ENCODE measurements at places on chromosomes 2 and 18.

DNA sequence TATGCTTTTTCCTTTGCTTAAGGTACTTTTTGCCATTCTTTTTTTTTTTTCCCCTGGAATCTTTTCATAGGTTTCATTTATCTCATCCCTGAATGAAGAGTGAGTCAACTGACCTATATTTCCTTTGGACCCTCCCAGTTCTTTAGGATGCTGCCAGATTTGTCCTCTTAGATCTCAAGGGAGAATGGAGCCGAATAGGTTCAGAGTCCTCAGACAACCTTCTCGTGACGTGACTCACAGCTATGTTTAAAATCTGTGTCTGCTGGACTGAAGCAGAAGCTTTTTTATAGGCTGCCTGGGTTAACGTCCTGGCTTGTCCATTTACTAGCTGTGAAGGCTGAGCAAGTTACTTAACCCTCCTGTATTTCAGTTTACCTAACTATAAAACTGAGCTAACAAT lies 358.6 kb downstream of the DLGAP1 start:
- no peak for DNase-seq

DNA sequence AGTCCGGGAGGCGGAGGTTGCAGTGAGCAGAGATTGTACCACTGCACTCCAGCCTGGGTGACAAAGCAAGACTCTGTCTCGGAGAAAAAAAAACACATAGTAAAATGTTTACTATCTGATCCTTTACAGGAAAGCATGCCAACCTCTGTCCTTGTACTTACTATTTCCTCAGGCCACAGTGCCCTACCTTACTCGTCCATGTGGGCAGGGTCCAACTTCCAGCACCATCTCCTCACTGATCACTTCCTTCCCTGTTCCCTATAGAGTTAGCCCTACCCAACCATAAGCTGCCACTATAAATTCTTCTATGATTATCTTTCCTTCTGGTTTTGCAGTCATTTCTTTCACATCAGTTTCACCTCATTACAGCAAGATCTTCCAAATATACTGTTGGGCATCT lies 136.2 kb downstream of the MYO5B start:
- DNase-seq, result no peak

DNA sequence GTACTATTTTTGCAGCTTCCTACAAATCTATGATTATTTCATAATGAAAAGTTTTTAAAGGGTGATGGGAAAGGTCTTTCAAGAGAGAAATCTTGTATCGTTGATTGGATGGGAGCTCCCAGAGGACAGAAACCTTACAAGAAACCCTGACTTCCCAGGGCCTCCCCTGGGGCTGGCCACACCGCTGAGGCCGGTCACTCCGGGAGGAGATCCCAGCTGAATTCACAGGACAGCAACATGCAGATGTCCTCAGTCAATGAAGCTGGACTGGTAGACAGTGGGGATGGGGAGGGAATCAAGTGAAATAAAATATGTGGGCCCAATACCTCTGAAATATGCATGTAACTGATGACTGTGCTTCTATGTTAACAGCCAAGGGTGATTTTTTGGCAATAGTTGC lies 135.6 kb downstream of the TFCP2L1 start:
- DNase-seq, result no peak

DNA sequence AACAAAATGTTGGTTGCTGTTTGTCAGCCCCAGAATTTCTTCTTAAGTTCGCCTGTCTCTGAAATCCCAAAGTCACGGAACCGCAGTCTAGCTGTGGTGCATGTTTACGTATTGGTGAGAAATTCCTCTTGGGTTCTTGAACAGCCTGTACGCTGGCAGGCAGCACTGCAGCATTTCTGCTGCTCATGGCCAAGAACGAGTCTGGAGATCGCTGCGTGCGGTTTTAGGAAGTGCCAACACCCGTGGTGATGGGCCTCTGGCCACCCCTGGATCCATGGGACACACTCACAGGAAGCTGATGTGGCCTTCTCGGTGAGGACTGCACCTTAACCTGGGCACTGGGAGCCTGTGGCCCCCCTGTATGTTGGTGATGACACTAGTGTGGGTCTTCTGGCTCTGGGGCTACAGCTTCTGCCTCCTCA lies 23.7 kb downstream of the ASB1 start:
- no peak for DNase-seq

DNA sequence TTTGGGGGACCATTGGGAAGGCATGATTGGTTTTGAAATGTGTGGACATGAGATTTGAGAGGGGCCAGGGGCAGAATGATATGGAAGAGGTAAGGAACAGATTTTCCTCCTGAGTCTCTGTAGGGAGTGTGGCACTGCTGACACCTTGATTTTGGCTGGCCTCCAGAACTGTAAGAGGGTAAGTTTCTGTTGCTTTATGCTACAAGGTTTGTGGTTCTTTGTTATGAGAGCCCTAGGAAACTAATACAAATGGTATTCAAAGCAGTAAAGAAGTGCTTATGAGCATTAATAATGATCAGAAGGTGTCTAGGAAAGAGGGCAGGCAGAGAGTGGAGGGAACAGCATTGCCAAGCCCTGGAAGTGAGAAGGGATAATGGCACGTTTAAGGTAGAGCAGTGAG lies 574.3 kb upstream of the NXPH2 start:
- DNase-seq, result no peak

DNA sequence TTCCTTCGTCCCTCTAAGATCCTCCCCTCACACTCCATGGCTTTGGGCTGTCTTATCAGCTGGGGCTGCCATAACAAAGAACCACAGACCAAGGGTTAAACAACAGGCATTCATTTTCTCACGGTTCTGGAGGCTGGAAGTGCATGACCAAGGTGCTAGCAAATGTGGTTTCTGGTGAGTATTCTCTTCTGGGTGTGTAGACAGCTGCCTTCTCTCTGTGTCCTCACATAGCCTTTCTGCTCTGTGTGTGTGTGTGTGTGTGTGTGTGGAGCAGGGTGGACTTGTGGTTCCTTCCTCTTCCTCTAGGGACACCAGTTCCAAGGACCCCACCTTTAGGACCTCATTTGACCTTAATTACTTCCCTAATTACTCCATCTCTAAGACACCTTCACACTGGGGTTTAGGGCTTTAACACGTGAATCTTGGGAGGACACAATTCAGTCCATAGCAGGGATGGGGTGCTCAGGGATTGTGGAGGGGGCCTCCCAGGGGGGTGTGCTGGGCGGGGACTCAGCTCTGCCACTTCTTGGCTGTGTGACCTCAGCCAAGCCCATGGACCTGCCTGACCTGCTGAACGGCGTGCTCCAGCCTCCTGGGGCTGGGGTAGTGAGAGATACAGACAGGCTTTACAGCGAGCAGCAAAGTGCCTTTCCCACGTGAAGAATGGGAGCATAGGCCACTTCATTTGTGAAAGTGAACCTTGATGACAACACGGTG lies 38.0 kb downstream of the ACKR3 start:
- no peak for DNase-seq

- no peak for DNase-seq
Observed at GRCh38 chr2:134583997-134584520, 134.7 kb downstream of the TMEM163 start.

DNA sequence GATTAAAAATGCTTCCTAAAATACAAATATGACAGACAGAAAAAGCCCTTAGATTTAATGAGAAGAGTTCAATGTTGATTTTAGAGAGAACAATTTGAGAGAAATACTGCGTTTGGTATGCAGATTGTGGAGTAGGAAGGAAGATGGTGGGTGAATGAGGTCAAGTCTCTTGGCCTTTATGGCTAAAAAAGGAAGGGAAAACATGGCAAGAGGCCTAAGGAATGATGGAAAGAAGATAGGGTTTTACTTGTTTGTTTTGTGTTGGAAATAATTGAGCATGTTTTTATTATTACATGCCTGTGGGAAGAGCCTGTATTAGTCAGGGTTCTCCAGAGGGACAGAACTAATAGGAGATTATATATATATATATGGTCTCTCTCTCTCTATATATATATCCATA lies 318.1 kb downstream of the TRIB2 start:
- no peak for DNase-seq

DNA sequence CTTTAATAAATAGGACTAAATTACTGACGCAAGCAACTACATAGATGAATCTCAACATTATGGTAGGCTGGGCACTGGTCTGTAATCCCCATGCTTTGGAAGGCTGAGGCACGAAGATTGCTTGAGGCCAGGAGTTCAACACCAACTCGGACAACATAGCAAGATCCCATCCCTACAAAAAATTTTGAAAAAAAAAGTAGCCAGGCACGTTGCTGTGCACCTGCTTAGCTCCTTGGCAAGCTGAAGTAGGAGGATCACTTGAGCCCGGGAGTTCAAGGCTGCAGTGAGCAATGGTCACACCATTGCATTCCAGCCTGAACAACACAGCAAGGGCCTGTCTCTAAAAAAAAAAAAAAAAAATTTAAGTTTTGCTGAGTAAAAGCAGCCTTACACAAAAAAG lies 43.4 kb upstream of the VIT start:
- DNase-seq, result no peak

DNA sequence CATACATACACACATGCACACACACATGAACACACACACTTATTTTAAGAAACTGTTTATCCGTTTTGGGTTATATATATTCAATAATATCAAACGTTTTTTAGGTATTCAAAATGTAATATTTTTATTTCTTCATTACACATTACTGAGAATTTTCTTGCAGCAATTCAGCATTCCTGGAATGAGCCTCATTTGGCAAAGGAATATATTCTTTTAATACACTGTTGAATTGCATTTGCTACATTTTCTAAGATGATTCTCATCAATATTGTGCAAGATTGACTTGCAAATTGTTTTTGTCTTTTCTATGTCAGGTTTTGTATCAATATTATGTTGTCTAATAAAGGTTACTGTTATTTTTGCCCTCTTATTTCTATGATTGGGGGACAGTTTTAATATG lies 276.1 kb upstream of the CYP26B1 start:
- no peak for DNase-seq

- DNase-seq, result no peak
Observed at GRCh38 chr18:49071317-49071716, 120.6 kb upstream of the SMAD7 start.

- no peak for DNase-seq
Observed at GRCh38 chr2:18671363-18671762, 82.0 kb upstream of the NT5C1B start.

DNA sequence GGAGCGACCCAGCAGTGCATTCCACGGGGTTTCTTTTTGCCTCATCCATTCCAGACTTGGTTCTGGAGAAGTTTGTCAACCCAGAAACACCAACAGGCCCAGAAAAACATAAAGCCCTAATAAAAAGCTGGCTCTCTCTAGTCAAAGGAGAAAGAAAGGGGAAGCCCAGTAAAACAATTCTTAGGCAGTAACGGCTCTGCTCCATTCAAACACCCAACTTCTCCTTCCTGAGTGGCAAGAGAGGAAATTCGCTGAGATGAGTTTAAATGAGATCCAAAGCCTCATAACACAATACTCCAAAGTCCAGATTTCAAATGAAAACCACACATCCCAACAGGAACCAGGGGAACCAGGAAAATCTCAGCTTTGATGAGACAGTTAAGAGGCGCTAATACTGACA lies 179.9 kb downstream of the RPIA start:
- DNase-seq, result no peak

- DNase-seq, result no peak
Observed at GRCh38 chr2:25939257-25939668, 43.0 kb downstream of the KIF3C start.
